ENCODE measurements at places on chromosomes 7 and 10.

DNA sequence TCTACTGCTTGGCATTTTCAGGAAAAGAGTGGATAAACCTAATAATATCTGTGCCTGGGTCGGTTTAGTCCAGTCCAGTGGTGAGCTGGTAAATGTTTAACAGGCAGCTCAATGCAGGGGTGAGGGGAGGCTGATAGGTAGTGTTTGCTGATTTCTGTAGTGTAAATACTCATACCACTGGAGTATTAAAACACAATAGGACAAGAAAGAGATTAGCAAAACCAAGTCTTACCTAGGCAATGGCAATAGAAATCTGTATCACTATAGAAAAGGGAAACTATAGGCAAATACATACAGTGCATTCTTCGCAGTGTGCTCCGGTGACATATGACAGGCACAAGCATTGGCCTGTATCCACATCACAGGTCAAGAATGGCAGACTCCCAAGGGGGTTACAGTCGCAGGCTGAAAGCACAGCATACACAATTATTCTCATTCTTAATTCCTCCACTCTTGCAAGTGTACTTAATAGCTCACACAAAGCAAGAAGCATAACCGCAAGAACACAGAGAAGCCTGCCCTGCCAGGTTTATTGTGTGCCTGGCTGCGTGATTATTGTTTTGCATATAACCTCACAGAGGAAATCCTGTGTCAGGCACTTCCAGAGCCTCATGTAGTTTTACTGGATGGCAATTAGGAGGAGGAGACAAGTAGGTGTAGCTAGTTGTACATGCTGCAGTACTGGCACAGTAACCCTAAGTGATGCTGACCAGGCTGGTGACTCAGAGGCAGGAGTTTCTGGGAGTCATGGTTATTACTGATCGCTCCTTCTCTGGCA, 35.0 kb downstream of the LAMB4 start:
- no peak for DNase-seq

GRCh38 chr7:53658951-53659350, 623.5 kb downstream of the POM121L12 start:
- no peak for DNase-seq

DNA sequence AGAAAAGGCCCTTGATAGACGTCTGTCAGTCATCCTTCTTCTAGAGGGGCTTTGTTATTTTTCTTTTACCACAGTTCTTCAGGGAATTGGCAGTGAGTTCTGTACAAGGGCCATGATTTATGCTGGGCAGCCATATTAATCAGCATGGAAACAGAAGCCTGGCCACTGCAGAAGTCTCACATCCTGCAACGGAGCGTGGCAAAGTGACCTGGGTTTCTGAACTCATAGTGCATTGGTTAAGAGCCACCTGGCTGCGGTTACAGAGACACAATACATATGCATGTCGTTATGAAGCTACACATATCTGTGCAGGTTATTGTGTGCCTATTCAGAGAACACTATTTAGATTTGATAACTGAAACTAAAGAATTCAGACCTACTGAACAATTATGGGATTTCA, 419.4 kb upstream of the CELF2 start:
- DNase-seq = no peak

DNA sequence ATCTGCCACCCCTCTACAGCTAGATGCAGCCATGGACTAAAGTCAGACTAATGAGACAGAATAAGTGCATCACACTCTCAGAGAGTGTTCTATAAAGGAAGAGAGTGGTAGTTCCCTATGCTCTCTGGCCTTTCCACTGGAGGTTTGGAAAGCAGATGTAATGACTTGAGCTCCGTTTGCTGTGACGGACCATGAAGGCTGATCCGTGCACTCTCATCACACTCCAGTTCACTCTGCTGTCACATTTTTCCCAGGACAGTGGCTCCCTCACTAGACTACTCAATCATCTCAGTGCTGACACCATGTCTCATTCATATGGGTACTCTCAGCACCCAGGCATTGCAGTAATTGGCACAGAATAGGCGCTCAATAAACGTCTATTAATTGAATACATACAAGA, 20.4 kb downstream of the TRDMT1 start:
- DNase-seq = no peak

DNA sequence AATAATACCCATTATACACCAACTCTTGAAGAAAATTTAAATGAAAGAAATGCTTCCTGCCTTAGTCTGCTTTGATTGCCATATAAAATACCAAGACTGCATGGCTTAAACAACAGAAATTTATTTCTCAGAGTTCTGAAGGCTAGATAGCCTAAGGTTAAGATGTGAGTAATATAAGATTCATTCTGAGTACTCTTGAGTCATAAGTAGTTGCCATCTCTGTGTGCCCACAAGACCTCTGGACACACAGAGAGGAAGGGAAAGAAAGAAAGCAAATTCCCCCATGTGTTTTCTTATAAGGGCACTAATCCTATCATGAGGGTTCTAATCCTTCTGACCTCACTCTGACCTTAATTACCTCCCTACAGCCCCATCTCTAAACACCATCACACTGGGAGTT, 201.2 kb downstream of the PTN start:
- DNase-seq = no peak

- no peak for DNase-seq
Observed at GRCh38 chr10:31935678-31936077, 7.0 kb upstream of the ARHGAP12 start.

GRCh38 chr10:8063128-8063908, 8.8 kb downstream of the GATA3 start:
- DNase-seq = no peak

GRCh38 chr7:3043544-3044371, at the start of gene CARD11:
TSS of gene CARD11 (minus strand) at chr7:3043867. CDS start at chr7:2958506, 85,361 bp downstream.
- DNase-seq = peak; percentile 40

GRCh38 chr10:33070101-33070500, 112.1 kb upstream of the ITGB1 start:
- no peak for DNase-seq

- no peak for DNase-seq
Observed at GRCh38 chr10:3619241-3619640, 165.8 kb downstream of the KLF6 start.

DNA sequence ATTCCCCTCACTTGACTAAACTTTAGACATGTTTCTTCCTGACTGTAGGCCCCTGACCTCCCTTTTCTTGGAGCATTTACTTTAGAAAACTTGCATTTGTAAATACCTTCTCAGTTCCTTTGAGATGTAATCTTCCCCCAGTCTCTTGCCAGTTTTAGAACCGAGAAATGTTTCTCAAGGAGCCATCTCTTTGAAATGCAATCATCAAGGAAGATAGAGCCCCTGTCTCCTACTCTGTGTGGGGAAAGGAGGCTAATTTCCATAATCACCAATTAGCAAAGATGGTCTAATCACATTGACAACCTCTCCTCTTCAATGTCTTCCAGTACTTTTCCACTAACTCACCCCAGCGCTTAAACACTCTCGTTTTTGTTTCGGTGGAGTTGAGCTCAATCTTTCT, 70.0 kb upstream of the SMIM30 start:
- no peak for DNase-seq

GRCh38 chr10:30591249-30591670, 38.3 kb downstream of the LYZL2 start:
- peak; percentile 19 for DNase-seq

GRCh38 chr10:71659111-71659634, 60.4 kb downstream of the C10orf105 start:
- DNase-seq = no peak

- no peak for DNase-seq
Observed at GRCh38 chr7:91778416-91778815, 102.1 kb downstream of the MTERF1 start.

DNA sequence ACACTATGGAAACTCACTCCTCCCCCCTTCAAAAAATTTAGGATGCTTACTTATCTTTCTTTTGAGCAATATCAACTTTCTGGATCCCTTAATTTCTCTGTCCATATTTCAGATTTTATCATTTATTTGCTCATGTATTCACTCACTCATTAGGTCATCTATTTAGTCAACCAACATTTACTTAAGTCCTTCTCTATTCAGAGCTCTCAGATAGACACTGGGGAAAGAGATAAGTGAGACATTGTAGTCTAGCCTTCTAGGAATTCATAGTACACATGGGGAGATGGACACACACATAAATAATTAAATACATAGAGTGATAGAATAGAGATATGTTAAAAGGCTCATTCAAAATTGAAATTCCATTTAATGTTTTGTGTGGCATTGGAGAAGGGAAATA, 9.2 kb downstream of the CPN1 start:
- DNase-seq = no peak

GRCh38 chr7:158562517-158562916, 25.1 kb downstream of the PTPRN2 start:
- DNase-seq = no peak

DNA sequence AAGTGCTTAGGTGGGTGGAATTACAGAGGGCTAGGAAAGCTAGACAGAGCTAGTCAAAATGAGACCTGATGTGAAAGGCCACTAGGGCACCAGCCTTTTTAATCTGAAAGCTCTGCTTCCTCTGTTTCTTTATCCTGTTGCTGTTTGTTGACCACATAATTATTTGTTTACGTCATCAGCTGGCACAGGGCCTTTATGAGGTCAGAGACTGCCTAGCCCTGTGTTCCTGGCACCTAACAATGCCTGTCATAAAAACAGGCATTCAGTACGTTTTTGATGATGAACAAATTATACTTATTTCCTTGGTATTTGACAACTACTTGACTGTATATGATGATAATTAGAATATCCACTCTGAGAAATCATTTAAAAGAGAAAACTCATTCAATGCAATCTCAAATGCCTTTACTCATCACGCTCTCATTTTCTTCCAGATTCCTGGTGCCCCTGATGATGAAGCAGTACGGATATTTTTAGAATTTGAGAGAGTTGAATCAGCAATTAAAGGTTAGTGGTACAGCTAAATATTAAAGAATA, 26.0 kb downstream of the RBM17 start:
- no peak for DNase-seq

GRCh38 chr7:20417675-20418382, 87.1 kb downstream of the ITGB8 start:
- DNase-seq = no peak

GRCh38 chr10:5018134-5018533, 14.5 kb upstream of the AKR1C2 start:
- no peak for DNase-seq

DNA sequence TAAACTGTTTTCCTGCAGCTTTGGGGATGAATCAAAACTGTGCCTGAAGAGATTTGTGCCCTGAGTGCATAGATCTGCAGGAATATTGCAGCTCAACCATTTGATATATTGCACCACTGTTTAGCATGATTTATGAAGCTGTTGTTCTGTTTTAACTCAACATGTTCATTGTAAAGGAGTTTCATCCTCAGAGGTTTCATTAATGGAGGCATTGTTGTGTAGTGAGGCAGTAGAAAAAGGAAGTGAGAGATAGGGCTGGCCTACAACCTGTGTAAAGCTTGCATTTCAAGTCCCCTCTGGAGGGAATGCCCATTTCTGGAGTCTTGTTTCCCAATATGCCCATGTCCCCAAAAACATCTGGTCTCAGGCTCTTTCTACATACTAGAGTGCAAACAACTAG, 67.5 kb downstream of the DNAJC12 start:
- no peak for DNase-seq

GRCh38 chr7:41404375-41405074, 298.4 kb downstream of the INHBA start:
- DNase-seq = no peak

DNA sequence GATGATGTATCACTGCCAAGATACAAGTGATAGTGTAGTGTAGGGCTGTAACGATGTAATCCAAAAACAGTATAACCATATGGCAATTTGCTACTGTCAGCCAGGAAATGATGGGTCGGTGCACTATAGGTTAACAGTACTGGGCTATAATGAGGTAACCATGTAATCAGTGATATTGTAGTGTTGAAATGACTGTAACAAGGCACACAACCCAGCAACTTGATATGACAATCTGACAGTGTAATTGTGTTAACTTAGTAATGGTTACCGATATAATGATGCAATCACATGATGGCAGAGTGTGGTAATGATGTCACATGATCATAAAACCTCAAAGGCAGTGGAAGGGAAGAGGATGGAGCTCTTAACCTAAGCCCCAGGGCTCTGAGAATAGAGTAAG, 73.8 kb upstream of the SLF2 start:
- DNase-seq = no peak

DNA sequence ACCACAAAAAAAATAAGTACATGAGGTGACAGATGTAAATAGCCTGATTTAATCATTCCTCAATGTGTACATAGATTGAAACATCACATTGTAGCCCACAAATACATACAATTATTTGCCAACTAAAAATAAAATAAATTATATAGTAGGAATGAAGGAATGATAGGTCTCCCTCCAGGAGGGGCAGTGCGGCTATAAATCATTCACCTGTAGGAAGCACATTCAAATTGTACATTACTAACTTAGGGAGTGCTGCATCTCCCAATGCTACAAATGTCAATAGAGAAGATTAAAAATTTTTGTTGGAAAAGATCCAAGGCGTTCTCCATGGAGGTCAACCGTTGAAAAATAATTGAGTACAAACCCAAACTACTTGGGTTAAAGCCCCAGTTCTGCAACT, 4.2 kb downstream of the KBTBD2 start:
- DNase-seq = no peak

DNA sequence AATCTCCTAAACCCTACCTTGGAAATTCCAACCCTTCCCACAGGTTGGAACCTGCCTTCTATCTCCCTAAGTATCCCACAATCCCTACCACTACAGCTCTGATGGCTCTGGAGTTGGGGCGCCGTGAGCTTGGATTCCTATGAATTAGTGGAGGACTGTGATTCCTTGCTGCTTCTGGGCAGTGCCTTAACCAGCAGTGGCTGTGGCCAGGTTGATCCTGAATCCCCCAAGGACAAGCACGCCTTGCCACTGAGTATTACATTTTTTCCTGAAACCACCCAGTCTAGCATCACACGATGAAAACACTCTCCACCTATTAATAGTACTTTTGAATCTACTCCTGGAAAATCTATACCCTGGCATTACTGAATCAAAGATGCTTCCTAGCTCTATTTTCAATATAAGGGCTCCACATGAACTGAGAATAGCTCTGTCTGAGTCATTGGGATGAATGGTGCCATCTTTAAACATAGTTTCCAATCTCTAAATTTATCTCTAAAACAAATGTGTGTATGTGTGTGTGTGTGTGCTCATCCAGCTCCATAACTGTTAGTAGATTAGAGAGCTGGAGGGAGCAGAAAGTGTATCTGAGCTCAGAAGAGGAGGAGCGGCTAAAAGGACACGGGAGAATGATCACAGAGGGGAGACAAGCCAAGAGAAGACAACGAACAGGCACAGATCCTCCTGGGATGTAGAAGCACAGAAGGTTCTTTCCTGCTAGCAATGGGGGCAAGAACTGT, 11.9 kb upstream of the INPP5F start:
- no peak for DNase-seq

DNA sequence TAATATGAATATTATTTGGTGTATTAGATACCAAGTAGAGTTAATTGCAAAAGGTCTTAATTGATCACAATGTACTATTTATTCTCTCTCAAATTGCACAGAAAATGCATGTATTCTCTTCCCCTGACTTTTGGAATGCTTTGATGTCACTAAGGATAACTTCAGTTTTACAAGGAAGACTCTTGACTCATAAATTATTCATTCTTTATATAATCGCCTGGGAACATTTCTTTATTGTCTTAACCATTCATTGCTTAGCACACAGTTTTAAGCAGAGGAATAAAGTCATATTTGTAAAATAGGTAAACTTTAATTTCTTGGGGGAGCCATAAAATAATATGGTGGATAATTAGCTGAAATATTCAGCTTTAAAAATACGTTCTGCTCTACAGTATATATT, 306.0 kb upstream of the TMEM229A start:
- DNase-seq = no peak

- DNase-seq = no peak
Observed at GRCh38 chr10:76285515-76285914, 854.1 kb downstream of the LRMDA start.

Data from stimulated activated CD8-positive, alpha-beta memory T cell treated with anti-CD3 and anti-CD28 coated beads, Interleukin-12 subunit alpha, Interleukin-12 subunit beta, amount 100 ng/mL, for 1 hour (primary cell).